Epithelial cell of proximal tubule (primary cell): ENCODE measurements at places on chromosomes 1 and 21.

- DNase-seq = no peak
Observed at GRCh38 chr1:172394141-172394751, 26.2 kb upstream of the C1orf105 start.

GRCh38 chr1:56133522-56134472 lies 445.6 kb downstream of the PLPP3 start:
- DNase-seq = peak; percentile 78

- no peak for DNase-seq
Observed at GRCh38 chr1:97427371-97427770, 493.5 kb downstream of the DPYD start.

DNA sequence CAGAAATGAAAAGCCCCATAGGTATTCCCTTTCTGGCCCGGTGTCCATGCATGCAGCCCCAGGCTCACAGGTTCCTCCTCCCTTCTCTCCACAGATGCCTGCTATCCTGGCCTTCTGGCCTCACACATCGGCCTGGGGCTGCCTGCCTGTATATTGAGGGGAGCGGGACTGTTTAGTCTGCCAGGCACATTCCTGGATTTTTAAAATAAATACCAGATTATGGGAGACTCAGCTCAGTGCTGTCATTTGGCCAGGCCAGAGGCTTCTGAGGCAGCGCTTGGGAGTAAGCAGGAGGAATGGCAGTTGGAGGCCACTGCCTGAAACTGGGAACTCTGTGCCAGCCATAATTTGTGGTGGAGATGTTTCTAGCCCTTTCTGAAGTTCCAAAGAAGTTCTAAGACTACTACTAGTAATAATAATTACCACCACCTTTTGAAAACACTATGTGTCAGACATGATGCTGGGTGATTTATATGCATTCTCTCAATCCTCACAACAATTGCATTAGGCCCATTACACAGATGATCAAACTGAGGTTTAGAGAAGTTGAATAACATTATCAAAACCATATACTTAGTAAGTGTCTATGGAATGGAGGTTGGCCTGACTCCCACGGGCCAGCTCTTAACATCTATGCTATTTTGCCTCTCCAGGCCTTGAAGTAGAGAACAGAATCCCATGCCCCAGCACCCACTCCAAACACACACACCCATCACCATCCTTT lies 107.6 kb downstream of the PLXNA2 start:
- no peak for DNase-seq

DNA sequence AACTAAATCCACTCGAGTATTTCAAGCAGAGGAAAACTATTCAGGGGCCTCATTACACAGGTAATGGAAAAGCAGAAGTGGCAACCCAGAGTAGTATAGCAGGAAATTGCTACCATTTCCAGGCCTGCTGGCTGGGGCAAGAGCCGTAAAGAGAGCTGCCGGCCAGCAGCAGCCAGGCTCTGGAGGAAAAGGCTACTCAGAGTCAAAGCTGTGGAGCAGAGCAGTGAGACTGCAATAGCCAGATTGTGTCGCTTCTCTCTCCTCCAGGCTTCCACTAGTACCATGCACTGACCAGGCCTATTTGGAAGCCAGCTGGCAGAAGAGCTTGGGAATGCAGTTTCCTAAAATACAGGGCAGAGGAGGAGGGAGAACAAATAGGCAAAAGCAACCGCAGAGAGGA lies 155.5 kb downstream of the OMA1 start:
- no peak for DNase-seq

- no peak for DNase-seq
Observed at GRCh38 chr1:183025782-183026774, 2.9 kb downstream of the LAMC1 start.

DNA sequence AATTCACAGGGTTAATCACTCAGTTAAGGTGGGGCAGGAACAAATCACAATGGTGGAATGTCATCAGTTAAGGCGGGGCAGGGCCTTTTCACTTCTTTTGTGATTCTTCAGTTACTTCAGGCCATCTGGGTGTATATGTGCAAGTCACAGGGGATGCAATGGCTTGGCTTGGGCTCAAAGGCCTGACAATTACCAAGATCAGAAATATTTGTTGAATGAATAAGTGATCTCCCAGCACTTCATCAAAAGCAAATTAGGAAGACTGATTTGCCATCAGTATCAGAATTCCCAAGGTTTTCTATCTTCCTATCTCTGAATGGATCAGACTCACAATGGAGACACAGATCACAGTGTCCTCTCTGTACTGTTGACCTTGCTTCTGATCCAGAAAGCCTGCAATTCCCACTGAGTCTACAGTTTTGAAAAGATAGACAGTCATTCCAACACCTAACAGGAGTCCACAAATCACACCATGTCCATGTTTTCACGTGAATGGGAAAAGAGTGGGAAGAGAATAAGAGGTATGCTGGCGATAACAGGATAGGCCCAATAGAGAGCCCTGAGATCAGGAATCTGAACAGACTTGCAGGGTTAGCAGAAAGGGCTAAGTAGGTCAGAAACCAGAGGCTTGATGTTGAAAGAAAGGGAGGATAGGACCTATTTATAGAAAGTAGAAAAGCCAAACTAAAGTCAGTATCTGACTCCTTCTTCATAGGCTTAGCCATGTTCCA lies 75.3 kb downstream of the KCNK1 start:
- no peak for DNase-seq

DNA sequence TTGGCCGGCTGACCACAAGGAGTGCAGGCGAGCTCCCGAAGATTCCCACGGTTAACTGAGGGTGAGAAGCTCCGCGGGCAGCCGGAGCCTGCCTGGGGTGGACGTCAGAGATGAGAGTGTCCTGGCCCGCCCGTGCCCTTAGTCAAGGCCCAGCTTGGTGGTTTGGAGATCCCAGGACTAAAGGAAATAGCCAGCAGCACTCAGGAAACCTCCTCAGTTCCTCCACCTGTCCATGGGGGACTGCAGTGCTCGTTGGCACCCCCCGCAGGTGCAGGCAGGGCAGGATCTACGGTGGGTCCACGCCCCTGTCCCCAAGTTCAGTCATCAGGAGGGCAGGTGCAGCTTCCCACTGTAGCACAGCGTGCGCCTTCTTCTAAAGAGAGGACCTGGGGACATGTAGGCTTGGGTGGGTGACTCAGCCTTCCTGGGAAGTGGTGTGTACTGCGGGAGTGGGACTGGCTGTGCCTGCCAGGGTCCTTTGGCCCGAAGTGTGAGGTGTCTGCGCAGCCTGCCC lies 32.5 kb downstream of the SLX9 start:
- no peak for DNase-seq

- no peak for DNase-seq
Observed at GRCh38 chr1:172125250-172125649, 284.0 kb downstream of the DNM3 start.

GRCh38 chr1:202501281-202501680 lies 152.8 kb downstream of the PPP1R12B start:
- DNase-seq = no peak

GRCh38 chr1:6262555-6263420 lies 1.9 kb upstream of the GPR153 start:
- no peak for DNase-seq

DNA sequence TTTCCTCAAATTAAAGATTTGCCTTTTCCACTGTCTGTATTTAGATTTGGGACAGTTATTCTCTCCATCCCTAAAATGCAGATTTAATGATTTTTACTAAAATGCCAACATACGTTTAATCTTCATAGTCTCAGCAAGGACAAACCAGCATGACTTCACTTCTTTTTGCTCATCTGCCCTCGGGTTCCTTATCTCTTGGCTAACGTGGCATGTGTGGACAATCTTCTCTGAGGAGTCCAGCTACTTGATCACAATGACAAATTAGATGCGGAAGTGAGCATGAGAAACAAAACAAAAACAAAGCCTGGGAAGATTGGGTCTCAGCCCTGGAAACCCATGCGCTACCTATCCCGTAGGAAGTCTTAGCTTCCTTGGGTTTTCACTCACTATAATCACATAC lies 1.0 kb downstream of the MRAP start:
- DNase-seq = no peak

DNA sequence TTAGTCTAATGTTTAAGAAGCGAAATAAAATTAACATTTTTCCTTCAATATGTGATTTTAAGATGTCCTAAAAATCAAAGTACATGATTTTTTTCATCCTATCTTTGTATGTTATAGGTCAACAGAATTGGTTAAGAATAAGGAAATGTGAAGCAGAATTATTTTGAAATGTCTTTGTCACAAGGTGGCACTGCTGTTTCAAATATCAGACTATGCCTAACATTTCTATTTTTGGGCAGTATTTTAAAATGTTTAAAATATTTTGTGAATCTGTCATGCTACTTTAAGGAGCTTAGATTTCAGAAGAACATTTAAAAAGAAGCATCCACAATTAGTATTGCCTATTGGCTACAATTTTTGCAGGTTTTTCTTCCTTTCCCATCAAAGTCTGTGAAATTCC lies 38.7 kb downstream of the AMY1C start:
- DNase-seq = no peak

DNA sequence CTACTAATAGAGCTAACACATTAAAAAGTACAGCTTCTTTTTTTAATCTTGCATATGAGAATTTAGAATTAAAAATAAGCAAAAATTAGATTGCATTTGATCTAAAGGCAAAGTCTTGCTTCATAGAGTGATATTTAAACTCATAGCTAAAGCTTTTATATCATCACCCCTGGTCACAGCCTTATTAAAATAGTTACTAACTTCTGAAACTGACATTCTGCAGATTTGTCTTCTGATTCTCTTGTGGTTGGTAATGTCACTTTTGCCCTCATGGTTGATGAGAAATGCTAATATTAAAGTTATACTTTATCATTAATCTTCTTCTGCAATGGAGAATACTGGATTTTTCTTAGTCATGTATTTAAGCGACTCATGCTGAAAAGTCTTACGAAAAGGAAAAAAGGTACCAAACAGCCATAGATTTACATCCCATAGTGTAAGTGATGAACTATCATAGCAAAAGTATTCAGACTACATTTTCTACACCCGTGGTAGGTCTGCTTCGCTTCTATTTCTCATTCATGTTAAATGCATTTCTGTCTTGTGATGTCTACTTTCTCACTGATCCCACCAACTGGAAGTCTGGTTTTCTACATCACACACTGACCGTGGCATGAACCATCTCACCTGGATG lies 330.5 kb upstream of the B3GALT2 start:
- no peak for DNase-seq

GRCh38 chr1:12142891-12143630 lies 23.7 kb upstream of the TNFRSF1B start:
- no peak for DNase-seq

- no peak for DNase-seq
Observed at GRCh38 chr1:211524521-211524920, 32.6 kb upstream of the RD3 start.

GRCh38 chr1:19762175-19762779 lies 37.4 kb downstream of the TMCO4 start:
- DNase-seq = no peak

GRCh38 chr21:42490720-42491119 lies 5.3 kb downstream of the RSPH1 start:
- DNase-seq = no peak

- DNase-seq = no peak
Observed at GRCh38 chr1:67555461-67556296, 125.5 kb upstream of the SERBP1 start.

DNA sequence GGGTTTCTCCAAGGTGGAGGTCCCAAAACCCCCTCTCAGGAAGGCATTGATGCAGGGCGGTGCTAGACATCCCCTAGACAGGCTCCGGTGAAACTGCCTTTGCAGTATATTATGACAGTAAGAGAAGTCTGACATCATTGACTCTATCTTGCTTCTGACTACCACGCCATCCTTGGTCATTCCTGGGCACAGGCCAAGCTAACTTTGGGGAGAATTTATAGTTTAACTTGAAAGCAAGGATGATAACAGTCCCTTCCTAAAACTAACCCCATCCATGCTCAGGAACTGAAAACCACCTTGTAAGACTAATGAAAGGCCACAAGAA lies 30.3 kb downstream of the RSPH1 start:
- no peak for DNase-seq

GRCh38 chr1:19317126-19317910 lies 5.2 kb downstream of the SLC66A1 start:
- DNase-seq = no peak

DNA sequence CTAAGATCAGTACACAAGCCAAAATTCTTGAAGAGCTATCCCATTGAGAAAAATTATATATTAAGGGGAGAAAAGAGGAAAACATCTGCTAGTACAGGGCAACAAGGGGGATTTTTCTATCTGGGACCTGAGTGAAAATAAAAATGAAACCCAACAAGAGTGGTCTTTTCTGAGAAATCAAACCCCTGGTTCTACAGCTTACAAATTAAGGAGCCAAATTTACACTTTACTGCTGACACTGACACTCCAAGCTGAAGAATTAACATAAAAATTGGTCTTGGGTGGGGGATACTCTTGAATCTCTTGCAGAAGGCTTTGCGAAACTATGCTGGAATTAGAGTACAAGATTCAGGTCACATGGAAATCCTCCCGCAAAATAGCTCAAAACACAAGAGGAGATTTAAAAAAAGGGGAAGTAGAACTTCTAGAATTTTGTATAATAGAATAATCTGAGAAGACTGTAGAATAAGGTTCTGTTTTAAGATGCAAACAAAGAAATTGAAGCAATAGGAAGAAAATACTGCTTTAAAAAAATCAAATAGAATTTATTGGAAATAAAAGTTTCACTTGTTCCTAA lies 32.1 kb upstream of the HSPA13 start:
- no peak for DNase-seq

GRCh38 chr1:214494706-214495105 lies 56.7 kb downstream of the PTPN14 start:
- peak; percentile 91 for DNase-seq

GRCh38 chr1:168637350-168637991 lies 61.1 kb downstream of the XCL1 start:
- DNase-seq = peak; percentile 36

- DNase-seq = no peak
Observed at GRCh38 chr21:34782506-34783360, 113.9 kb downstream of the CLIC6 start.

- DNase-seq = no peak
Observed at GRCh38 chr1:1748686-1749321, 24.6 kb upstream of the CDK11A start.

- DNase-seq = no peak
Observed at GRCh38 chr21:38639571-38640354, 141.5 kb upstream of the ERG start.

- no peak for DNase-seq
Observed at GRCh38 chr1:112731451-112731850, 16.3 kb upstream of the PPM1J start.

DNA sequence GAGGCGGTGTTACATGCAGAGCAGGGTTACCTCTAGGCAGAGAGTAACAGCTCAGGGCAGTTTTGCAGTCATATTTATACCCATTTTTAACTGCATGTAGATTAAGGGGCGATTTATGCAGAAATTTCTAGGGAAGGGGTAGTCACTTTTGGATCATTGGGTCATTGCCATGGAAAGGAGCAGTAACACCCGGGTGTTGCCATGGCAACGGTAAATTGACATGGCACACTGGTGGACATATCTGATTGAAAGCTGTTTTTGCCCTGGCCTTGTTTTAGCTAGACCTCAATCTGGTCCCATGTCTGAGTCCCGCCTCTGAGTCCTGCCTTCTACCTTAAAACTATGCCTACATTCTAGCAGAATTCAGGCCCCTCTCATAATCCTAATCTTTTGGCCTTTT lies 11.8 kb upstream of the USP1 start:
- DNase-seq = no peak

- no peak for DNase-seq
Observed at GRCh38 chr1:83970114-83970513, 28.8 kb downstream of the TTLL7 start.

GRCh38 chr1:32051706-32052105 lies 21.0 kb upstream of the TMEM39B start:
- DNase-seq = no peak

GRCh38 chr1:153498746-153499145 lies 37.0 kb downstream of the S100A6 start:
- DNase-seq = no peak

GRCh38 chr21:38486221-38486620 lies 12.1 kb downstream of the ERG start:
- DNase-seq = no peak
